Epithelial cell of proximal tubule (primary cell): ENCODE measurements at places on chromosomes 2 and 18.

DNA sequence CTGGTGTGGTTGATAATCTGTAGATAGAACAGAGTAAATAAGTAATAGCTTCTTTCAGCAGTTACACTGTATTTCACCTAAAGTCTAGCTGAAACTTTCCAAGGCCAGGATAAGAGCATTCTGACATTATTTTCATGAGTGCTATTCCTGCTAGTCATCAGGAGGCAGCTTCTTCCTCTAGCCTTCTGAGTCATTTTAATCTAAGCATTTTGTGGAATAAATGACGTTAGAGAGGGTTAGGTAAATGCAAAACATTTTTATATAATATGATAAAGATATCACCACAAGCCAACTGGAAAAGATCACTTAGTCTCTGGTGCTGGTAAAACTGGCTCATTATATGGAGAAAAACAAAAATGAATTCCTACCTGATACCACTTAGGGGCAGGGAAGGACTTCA lies 138.5 kb downstream of the MEP1B start:
- no peak for DNase-seq

GRCh38 chr2:63975437-63976124 lies 43.6 kb downstream of the VPS54 start:
- no peak for DNase-seq

DNA sequence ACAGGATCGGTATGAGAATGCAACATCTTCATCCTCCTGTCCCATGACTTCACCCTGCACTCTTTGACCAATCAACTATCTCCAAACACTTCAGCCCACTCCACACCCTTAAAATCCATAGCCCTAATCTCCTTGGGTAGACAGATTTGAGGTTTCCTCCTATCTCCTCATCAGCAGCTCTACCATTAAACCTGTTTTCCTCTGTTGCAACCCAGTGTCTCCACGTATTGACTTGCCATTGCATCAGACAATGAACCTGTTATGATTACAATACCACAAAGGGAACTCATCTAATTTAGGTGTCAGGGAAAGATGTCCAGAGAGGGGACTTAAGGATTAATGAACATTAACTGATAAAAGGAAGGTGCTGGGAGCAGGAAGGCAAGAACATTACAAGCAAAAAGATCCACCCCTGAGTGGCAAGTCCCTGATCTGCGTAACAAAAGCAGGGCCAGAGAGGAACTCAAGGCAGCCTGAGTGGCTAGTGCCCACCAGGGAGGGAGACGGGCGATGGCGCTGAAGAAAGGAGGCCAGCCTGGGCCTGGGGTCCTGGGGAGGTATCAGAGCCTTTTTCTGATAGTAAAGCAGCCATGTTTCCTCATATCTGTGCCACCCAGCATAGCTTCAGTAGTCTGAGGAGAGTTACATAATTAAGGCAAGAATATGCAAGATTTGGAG lies 44.6 kb downstream of the AKAIN1 start:
- no peak for DNase-seq

DNA sequence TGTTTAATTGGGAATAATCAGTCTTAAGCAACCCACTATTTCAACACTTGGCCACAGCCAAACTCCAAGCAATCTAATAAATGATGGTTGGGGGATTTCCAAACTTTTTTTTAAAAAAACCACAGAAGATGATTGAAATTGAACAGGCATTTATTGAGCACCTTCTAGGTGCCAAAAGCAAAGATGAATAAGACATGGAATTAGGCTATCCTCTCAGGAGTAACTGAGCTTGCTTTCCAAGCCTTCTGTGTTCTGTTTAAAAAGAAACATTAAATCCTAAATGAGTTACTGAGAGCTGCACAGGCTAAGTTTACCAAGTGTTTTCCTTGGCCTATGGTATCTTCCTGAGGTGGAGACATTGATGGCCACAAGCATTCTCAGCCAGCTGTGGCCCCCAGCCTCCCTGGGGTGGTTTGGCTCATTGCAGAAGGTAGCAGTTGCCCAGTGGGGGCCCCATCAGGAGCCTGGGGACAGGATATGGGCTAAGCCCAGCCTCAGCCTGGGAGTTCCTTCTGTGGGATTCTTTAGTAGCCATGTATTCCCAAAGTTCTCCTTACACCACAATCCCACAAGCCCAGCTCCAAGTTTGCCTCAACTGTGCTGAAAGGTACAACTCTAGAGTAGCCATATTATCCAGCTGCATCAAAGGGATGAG lies 174.3 kb downstream of the C1D start:
- no peak for DNase-seq

DNA sequence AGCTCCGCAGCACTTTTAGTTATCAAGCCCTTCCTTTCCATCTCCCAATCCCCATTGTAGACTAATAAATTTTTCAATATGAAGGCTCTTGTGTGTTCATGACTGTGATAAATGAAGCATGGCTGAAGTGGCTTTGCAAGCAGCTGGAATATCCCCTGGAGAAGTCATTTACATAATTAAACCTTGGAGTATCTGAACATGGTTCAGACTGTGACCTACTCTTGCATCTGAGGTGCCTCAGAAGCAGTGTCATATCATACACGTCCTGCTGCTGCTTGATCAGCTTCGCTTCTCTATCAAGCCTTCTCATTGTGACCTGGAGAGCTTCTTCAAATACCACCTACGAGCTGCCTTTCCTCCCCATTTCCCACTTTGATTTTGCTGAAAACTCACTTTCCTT lies 48.4 kb upstream of the ZNF397 start:
- DNase-seq: no peak

GRCh38 chr2:238381341-238382115 lies 45.2 kb upstream of the ASB1 start:
- DNase-seq: no peak

- DNase-seq: no peak
Measured at GRCh38 chr2:133439565-133439920, 128.7 kb downstream of the NCKAP5 start.

DNA sequence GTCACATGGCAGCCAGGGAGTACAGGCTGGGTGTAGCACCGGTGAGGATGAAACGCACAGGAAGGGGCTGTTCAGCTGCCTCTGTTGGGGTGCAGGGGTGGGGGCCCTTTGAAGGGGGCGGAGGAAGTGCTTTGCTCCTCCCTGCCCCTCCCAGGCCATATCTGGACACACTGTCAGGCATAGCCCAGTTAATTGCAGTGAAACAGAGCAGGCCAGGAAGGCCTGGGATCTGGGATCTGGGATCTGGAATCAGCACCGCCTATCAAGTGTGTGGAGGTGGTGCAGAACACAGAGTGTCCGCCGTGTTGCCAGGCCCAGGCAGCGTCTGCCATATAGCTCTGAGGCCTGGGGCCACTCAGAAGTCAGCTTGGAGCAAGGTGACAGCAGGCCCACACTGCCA lies 119.3 kb upstream of the MSH2 start:
- DNase-seq: no peak

GRCh38 chr2:157394928-157395327 lies 49.0 kb downstream of the CYTIP start:
- DNase-seq: no peak

DNA sequence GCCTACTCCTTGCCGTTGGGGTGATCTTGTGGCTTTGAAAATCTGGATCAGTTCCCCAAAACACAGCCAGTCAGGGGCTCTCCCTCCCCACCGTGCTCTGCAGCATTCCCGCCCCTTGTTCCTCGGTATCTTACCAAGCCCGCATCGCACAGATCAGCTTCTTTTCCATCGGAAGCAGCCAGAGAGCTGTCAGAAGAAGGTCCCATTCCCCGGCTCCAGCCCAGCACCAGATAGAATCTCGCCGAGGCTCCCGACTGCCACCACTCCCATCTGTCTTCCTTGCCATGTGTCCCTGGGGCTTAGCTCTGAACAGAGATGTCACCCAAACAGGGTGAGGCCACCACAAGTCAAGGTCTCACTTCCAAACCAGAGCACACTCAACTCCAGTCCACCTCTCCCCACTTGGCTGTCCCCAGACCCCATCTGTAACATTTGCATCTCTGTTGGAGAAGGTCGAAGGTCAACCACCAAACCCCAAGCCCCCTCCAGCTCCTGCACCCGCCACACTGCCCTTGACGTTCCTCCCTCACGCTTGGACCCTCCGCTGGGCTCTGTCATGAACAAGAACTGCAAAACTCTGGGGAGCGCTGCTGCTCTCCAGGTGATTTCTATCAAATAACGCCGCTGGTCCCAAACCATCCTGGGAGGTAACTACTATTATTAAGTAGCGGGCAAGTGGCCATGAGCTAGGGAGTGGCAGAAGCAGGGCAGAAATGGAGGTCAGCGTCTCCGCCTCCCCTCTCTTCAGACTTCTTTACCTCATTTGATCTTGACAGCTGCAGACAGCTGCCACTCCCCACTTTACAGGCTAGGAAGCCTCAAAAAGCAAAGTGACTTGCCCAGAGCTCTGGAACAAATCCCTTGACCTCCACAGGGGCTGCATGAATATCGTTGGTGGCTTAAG lies 70.0 kb upstream of the TAF1B start:
- no peak for DNase-seq

DNA sequence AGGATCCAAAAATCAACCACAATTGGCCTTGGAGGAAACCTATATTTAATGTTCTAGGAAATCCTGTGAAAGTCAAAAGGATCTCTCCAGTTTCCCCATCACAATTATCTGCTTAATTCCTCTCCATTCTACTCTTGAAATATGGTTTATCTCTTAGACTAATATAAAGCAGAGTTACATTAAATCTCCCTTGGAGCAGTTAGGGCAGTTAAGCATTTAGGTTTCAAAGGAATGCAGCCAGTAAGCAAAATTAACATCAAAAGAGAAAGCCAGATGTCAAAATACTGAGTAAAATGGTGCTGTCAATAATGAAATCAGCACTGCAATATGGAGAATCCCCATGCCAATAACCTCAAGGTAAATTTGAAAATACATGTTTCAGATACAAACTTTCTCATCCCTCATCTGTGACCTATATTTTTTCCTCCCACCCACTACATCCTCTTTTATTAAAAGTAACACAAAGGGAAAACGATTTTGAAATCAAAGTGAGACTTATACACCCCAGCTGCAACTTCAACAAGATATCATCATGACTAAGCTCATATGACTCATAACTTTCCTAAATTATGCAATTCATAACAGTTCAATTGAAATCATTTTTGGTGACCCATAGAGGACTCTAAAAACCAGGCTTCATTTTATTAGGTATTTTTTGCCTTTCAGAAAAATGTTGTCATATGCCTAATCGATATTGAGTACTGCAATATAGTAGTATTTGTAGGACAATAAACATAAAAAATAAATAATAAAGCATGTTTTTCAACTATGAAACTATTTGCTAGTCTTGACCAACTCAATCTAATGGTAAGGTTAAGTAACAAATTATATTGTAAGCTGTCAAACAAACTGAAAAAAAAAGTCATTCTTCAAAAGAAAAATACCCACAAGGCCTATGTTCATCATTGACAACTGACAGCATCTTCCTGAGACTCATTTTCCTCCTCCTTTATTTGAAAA lies 3.1 kb downstream of the ADAM17 start:
- DNase-seq: no peak

DNA sequence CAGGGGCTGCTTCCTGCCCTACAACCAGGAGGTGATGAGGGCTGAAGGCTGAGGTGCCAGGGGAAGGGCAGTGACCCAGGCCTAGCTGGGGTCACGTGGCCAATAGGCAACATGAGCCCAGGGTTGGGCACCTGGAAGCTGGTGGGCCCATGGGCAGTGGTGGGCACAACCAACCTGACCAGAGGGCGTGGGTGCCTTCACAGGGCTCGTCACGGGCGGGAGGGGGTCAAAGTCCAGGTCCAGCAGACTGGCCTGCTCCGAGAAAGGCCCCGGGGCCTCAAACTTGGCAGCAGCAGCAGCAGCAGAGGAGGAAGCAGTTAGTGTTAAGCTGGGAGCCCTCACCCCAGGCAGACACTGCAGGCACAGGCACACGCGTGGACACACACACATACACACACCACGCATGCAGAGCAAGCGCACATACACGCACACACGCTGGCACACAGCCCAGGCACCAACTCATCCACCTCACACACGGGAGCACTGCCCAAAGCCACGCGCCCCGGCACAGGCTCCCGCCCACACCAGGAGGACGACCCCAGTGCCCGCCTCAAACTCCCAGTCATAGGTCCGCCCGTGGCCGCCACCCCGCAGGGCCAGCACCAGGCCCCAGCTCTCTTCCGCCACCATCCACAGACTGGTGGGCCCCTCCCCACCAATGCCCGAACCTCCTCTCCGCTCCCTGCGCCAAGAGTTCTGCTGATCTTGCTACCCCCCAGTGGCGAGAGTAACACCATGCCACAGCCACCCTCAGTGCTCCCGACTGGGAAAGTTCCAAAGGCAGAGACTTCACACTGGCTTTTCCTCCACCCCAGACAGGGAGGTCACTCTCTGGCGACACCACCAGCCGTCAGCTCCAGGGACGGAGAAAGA lies 53.0 kb downstream of the BIN1 start:
- no peak for DNase-seq

- DNase-seq: no peak
Measured at GRCh38 chr18:12463191-12463590, 55.5 kb downstream of the PRELID3A start.

DNA sequence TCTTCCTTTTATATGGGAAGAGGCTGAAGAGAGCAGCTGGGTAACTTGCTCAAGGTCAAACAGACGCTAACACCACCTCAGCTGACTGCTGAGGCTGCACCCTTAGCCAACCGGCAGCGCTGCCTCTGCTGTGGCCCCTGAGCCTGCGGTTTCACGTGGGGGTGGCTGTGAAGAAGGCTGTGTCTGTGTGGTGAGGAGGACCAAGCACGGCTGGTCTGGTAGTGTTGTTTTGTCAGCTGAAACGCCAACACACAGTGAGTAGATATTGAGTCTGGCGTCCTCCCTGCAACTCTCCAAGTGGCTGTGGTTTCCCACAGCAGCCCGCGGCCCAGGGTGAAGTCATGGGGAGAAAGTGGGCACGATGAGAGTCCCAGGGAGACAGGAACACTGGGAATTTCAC lies 69.6 kb downstream of the THNSL2 start:
- DNase-seq: no peak

GRCh38 chr2:240967681-240968621 lies 30.5 kb upstream of the SNED1 start:
- no peak for DNase-seq

DNA sequence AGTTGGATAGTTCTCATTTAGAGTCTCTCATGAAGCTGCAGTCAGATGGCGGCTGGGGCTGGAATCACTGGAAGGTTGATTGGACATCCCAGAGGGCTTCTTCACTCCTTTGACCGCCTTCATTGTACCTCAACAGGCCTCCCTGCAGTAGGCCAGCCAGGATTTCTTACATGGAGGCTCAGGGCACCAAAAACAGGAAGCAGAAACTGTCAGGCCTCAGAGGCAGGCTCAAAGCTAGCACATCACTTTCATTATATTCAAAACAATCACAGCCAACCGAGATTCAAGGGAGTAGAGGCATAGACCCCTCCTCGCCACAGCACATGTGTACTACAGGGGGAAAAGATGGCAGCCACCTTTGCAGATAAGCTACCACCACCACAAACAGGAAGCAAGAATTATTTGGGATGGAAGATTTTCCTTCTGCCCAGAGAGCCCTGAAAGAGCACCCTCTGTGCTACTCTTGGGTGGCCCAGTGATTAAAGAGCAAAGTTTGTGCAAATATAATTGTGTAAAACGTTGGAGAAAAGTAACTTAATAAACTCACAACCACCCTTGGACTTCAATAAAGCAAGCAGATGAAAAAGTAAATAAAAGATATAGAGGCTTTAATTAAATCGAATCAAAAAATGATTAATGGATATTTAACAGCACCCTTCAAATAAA lies 155.3 kb downstream of the GFPT1 start:
- no peak for DNase-seq
